Thyroid gland (tissue), 4 donors: ENCODE measurements at places on chromosomes 4 and X. TPM values are rescaled to one million over a fixed set of nuclear protein-coding genes. Genes with fewer than 3 reads are reported as not detected.

The TDO2 gene
- not detected for total RNA-seq

The NMU gene
- 0.88 TPM for total RNA-seq

- DNase-seq: no peak
- H3K4me1 ChIP-seq: no peaks in the 10 kb centered on the region
- no peak overlapping the region for H3K27ac ChIP-seq
- H3K27me3 ChIP-seq: no peaks in the 10 kb centered on the region
- no peaks in the 10 kb centered on the region for H3K36me3 ChIP-seq
Measured at GRCh38 chr4:144342949-144343760, 202.6 kb upstream of the GYPA start.

DNA sequence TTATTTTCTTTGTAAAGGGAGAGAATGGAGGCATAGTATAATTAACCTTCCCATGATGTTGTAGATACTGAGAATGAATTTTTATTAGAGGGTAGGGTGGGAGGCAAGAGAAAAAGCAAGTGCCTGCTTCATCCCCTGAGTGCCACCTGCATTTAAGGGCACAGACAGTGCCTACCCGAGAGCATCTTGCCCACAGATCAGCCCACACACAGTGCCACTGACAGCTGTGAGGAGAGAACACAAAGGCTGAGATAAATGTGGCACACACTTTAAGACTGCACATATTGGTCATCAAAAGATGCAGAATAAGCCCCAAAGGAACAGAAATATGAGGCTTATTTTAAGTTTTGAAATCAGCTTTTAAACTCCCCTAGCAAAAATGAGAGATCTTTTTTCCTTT lies 250.8 kb downstream of the SLC39A8 start:
- no peaks in the 10 kb centered on the region for H3K27me3 ChIP-seq
- no peaks in the 10 kb centered on the region for H3K4me1 ChIP-seq
- no peak for DNase-seq
- no peak overlapping the region for H3K27ac ChIP-seq
- no peak overlapping the region for H3K4me3 ChIP-seq
- no peaks in the 10 kb centered on the region for H3K36me3 ChIP-seq

The ABCD1 gene
- 11.8 TPM for total RNA-seq

GRCh38 chr4:35491093-35491492 lies 753.2 kb downstream of the ARAP2 start:
- H3K4me1 ChIP-seq: no peaks in the 10 kb centered on the region
- no peaks in the 10 kb centered on the region for H3K36me3 ChIP-seq
- H3K4me3 ChIP-seq: no peak overlapping the region
- no peaks in the 10 kb centered on the region for H3K27me3 ChIP-seq
- H3K27ac ChIP-seq: no peak overlapping the region
- DNase-seq: no peak
